ENCODE measurements at places on chromosomes 13 and 19.

- DNase-seq: no peak
These were observed 385.2 kb downstream of the PCDH20 start for GRCh38 chr13:61030445-61030844.

DNA sequence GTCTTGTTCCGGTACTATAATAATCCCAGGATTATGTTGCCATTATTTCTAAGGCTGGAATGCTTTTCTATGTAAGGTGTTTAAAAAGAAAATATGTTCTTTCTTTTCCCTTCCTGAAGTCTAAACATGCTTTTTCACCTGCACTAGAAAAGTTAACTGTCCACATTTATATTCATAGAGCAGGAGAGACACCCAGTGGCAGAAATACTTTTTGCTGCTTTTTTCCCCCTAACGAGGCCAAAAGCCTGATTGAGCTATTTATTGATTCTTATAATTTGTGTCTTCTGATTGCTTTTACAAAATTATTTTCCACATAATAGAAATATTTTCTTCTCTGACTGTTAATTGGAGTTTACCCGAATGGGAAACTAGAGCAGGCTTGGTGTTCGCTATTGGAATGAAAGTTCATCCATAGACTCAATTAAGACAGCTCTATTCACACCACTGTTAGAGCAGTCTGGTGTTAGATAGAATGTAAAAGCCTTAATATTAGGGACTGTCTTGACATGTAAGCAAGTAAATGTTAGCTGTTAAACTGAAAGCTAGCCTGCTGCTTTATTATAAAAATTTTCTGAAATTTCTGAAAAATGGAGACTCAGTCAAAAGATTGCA lies 15.8 kb downstream of the GPR180 start:
- DNase-seq: no peak

DNA sequence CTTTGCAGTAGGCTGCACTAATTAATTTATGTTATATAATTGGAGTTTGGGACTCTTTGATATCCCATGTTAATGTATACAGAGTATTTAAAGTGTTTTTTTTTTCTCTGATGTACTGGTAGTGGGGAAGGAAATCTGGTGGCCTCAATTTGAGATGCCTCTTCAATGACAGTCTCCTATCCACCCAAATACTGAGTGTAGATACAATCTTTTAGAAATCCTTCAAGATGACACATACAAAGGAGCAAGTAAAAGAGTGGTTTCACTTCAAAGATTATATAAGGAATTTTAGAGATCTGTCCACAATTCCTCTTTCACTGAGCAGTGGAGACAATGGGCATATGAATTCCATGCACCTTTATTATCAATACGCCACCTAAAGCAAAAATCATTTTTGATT lies 15.1 kb downstream of the NALCN start:
- DNase-seq: no peak

- no peak for DNase-seq
These were observed 282.3 kb downstream of the SPRY2 start for GRCh38 chr13:80058626-80059025.

- DNase-seq: no peak
These were observed 194.6 kb downstream of the KLF12 start for GRCh38 chr13:73939603-73940002.

- no peak for DNase-seq
These were observed 406.8 kb downstream of the MYO16 start for GRCh38 chr13:109036078-109036780.

DNA sequence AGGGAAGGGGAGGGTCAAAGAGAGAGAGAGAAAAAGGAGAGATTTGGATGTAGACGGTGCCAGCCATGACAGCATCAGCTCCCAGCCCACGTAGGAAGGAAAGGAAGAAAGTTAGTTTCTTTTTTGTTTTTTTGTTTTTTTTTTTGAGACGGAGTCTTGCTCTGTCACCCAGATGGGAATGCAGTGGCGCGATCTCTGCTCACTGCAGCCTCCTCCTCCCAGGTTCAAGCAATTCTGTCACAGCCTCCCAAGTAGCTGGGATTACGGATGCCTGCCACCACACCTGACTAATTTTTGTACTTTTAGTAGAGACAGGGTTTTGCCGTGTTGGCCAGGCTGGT lies 27.6 kb downstream of the ELL start:
- no peak for DNase-seq

DNA sequence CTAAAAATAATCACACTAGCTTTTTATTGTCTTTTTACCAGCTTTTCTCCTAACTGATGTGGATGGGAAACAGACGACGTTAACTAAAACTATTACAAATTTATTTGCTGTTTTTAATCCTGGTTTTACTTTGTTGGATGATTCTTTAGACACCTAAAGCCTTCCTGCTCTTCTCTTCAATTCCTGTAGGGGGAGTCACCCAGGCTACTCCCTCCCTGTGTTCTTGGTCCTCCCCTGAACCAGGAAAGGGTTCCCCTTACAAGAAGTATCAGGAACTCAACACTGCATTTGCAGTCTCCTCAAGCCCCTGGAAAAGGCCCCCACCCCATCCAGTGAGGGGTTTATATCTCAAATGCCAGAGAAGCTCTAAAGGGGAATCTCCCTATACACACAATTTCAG lies 206.1 kb downstream of the SUCLA2 start:
- DNase-seq: no peak

DNA sequence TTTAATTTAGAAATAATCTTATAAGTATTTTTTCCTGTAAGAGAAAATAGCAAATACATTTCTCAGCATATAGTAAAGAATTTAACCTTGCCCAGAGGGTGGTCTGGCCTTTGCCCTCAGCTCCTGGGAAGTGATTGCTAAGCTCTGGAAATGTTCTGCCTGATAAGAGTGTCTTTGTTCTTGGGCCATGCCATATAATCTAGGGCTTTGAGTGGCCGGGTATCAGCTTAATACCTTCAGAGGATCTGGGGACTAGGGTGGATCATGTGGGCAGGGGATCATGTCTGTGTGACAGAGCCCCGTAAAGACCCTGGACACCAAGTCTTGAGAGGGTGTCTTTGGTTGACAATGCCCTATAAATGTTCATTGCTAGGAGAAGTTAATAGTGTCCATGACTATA lies 1032.4 kb upstream of the MIR17HG start:
- no peak for DNase-seq

All from RCC 7860 (cell line).